Stimulated activated CD4-positive, alpha-beta T cell treated with anti-CD3 and anti-CD28 coated beads, TNF-alpha, amount 100 ng/mL, for 24 hours (primary cell): ENCODE measurements at places on chromosomes 11 and 22.

DNA sequence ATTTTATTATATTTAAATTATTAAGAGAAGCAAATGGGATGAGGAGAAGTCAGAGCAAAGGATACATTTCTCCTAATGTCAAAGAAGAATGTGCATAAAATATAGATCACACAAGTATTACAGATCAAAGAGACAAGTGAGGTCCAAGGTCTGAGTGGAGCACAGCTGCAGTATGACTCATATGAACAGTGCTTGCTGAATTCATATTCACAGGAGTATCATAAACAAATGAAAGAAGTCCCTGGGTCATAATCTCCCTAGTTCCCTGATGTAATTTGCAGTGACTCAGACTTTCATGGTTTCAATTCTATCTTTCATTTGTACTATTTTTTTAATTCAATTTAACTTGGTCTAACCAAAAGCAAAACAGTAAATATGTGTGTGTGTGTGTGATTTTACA lies 499.0 kb upstream of the CCDC179 start:
- DNase-seq = no peak

- no peak for DNase-seq
Observed at GRCh38 chr11:81700076-81700475, 1033.6 kb downstream of the FAM181B start.

- no peak for DNase-seq
Observed at GRCh38 chr11:73463359-73463758, 87.2 kb downstream of the RELT start.

- DNase-seq = no peak
Observed at GRCh38 chr11:97048481-97048880, 658.7 kb downstream of the JRKL start.

GRCh38 chr11:82523141-82523540 lies 210.5 kb downstream of the FAM181B start:
- no peak for DNase-seq

DNA sequence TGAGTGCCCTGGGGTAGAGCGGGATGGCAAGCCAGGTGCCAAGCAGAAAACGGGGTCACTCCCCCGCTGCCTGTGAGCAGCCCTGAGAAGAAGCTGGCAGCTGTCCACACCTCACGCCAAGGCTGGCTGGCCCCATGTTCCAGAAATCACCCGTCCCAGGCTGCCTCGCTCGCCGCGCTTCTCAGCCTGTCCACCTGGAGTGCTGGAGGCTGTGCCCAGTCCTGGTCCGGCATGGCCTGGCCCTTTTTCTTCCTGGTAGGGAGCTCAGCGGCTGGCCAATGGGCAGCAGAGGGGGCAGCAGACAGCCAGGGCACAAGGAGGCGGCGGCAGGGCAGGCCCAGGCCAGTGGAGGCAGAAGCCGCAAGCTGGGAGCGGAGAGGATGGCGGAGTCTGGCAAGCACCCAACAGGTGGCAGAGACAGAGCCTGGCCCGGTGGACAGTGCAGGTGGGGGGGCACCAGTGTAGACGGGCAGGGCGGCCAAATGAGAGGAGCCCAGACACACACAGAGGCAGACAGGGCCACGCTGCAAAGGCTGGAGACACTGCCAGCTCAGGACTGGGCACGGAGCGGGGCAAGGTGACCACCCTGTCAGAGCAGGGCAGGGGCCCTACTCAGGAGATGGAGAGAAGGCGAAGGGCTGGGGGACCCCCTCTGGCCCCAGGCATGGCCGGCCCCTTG lies 37.2 kb upstream of the TH start:
- no peak for DNase-seq
